T-helper 2 cell treated with Interferon-gamma antibody and Interleukin-4, amounts not matched to agents 5 μg/mL and 100 μg/mL, for 36 hours (primary cell): ENCODE measurements at places on chromosomes 2 and 18.

DNA sequence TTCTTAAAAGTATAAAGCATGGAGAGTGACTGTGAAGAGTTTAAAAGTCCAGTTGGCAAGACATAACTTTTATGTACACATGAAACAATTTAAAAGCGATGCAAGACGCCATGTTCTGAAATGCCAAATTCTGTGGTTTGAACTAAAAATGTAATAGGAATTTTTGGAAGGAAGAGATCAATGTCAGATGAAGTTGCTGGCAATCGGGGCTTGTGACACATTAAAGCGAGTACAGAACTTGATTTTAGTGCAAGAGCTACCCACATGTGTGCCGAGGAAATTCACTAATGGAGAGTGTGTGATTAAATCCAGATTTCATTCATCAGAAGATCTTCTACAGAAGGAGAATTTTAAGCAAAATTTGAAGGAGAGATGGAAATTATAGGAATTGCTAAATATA lies 220.2 kb upstream of the CCDC68 start:
- DNase-seq = no peak

DNA sequence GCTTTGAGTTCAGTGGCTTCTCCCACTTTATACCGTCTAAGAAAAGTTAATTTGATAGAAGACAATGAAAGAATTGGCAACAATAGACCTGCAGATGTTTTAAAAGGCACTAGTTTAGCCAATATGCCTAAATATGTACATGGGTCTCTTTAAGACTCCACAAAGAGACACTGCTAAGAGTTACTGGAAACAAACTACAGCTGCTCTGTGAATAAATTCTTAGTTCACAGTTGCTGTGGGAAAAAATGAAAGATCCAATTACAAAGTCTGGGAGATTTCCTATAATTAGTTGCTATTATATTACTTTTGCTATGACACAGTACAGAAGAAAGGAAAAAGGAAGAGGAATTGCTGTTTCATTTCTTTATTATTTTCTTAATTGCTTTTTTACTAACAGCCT lies 34.3 kb downstream of the SCN9A start:
- DNase-seq = no peak

GRCh38 chr2:82001614-82002013 lies 1697.1 kb upstream of the LRRTM1 start:
- no peak for DNase-seq

DNA sequence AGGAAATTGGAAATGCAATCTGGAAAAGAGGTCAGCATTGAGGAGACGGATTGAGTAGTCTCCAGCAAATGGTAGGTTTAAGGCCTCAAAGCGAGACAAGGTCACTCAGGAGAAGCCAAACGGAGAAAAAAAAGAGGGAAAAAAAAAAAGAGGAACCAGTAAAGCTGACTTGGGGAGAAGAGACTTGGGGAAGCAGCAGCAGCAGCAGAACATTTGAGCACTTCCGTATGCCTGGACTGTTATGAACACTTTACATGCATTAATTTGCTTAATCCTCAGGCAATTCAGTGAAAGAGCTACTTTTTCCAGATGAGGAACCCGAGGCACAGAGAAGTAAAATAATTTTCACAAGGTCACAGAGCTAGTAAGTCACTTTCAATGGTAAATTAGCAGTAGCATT lies 81.3 kb downstream of the OSBPL6 start:
- no peak for DNase-seq

- DNase-seq = no peak
These were observed 415.1 kb downstream of the PTPRM start for GRCh38 chr18:7982216-7982615.

DNA sequence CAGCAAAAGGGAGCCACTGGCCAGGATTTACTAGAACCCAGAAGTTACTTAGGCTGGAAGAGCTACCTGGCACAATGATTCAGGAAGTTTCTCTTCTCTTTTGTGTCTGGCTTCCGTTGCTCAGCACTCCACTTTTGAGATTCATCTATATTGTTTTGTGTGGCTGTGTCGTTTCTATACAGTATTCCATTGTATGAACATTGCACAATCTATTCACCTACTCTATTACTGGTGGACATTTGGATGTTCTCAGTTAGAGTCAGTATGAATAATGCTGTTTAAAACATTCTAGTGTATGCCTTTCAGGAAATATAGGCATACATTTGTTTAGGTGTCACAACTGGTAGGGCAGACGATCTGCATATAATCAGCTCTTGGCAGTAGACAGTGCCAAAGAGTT lies 36.3 kb upstream of the EPHA4 start:
- no peak for DNase-seq

GRCh38 chr2:236533343-236533742 lies 36.3 kb upstream of the ACKR3 start:
- DNase-seq = no peak

GRCh38 chr18:45845410-45845809 lies 19.9 kb downstream of the SIGLEC15 start:
- no peak for DNase-seq

GRCh38 chr2:25557179-25558036 lies 116.0 kb downstream of the DTNB start:
- no peak for DNase-seq

GRCh38 chr2:205901491-205901890 lies 184.5 kb downstream of the INO80D start:
- DNase-seq = no peak

GRCh38 chr2:33535421-33535820 lies 59.0 kb downstream of the RASGRP3 start:
- no peak for DNase-seq

GRCh38 chr2:84029903-84030575 lies 429.0 kb downstream of the SUCLG1 start:
- DNase-seq = no peak

DNA sequence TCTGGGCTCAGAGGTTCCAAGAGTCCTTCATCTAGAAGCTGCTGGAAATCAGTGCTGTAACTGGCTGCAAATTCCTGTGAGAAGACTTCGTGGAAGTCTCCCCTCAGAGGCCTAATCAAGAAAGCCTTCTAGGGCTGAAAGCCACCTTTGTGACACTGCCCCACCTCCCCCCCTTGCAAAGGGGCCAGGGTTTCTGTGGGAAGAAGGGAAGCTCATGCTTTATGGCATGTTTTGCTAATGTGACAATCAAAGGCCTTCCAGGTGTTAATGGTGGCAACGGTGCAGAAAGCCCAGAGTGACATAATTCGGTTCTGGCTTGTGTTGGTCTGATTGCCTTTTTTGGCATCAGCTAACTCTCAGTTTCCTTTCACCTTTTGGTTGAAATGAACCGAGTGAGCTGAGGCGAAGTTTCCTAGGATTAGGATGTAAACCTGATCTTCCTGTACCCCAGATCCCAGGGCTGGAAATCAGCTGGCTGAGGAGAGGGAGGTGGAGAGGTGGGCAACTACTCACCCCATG lies 126.9 kb upstream of the TRIB2 start:
- no peak for DNase-seq

GRCh38 chr2:217685255-217685605 lies 317.6 kb downstream of the TNS1 start:
- DNase-seq = no peak

- DNase-seq = no peak
These were observed 100.6 kb downstream of the TFCP2L1 start for GRCh38 chr2:121184248-121184862.

- DNase-seq = no peak
These were observed 190.0 kb downstream of the ZBTB7C start for GRCh38 chr18:48219037-48219809.

GRCh38 chr2:189674374-189675112 lies at the start of gene ANKAR:
ANKAR (plus strand) TSS chr2:189674670; CDS start chr2:189676491, 1,821 bp downstream.
- DNase-seq = peak; percentile 85
